ENCODE measurements at places on chromosomes 4 and X.

GRCh38 chr4:16011173-16011572, 48.2 kb upstream of the FGFBP2 start:
- DNase-seq: no peak

GRCh38 chrX:21056622-21057021, 317.6 kb upstream of the CNKSR2 start:
- no peak for DNase-seq

GRCh38 chr4:144818136-144818535, 172.2 kb downstream of the HHIP start:
- no peak for DNase-seq

GRCh38 chr4:6806924-6807626, 24.5 kb downstream of the KIAA0232 start:
- DNase-seq: no peak

DNA sequence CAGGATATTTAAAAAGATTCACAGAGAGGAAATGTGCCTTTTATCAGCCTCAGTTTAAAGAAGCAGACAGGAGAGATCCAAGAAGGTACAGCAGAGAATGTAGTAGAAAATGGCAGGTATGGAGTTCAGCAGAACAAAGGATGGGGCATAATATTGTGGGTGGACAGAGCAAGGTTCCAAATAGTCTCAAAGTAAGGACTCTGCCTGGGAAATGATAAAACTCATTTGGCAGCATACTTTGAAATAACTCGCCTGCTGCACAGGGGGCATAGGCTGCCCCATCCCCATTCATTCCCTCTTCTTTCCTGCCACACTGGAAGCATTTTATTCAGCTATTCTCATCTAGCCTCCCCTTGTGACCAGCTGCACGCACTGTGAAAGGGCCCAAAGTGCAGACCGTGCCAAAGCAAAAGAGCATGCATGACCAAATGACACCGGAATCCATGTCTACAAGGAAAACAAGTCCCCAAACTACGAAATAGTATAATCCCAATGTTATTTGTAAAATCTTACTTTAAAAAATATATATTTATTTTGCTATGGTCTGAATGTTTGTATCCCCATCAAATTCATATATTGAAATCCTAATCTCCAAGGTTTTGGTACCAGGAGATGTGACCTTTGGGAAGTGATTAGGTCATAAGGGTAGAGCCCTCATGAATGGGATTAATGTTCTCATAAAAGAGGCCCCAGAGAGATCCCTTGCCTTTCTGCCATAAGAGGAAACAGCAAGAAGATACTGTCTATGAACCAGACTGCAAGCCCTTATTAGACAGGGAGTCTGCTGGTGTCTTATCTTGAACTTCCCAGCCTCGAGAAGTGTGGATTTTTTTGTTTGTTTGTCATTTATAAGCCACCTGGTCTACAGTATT, 77.4 kb upstream of the PRSS48 start:
- no peak for DNase-seq
